Fibroblast of upper back skin (primary cell): ENCODE measurements at places on chromosomes 16 and 17.
A peak's percentile ranks its signal among the peaks of the same experiment; 100 is the strongest.

- DNase-seq = peak; percentile 73
These were observed 12.3 kb upstream of the CDRT4 start for GRCh38 chr17:15479703-15480102.

- DNase-seq = peak; percentile 99
These were observed 10.8 kb upstream of the MTMR4 start for GRCh38 chr17:58525239-58525638.

- DNase-seq = no peak
These were observed 12.4 kb downstream of the WSB1 start for GRCh38 chr17:27306276-27306835.

- DNase-seq = no peak
These were observed 19.8 kb downstream of the CYB561 start for GRCh38 chr17:63426041-63426916.

GRCh38 chr16:33877-34647 lies 19.3 kb downstream of the POLR3K start:
- DNase-seq = no peak
